ENCODE measurements at places on chromosomes 3 and 15.

- no peak for DNase-seq
Observed at GRCh38 chr15:51726302-51727073, 11.0 kb downstream of the LYSMD2 start.

DNA sequence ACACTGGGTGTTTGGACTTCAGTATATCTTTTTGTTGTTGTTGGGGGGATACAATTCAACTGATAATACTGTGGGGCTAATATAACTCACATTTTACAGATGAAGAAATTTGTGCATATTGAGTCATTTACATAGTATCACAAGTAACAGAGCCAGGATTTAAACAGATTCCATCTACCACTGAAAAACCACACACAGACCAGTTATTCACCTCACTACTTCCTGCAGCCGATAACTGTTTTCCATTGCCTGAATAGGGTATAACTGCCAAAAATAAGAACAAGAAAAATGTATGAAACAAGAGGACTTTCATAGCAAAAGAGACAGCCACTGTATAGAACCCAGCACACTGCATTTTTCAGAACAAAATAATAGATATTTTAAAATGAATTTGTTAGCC is 215.8 kb upstream of the CNTN6 start:
- DNase-seq = no peak

DNA sequence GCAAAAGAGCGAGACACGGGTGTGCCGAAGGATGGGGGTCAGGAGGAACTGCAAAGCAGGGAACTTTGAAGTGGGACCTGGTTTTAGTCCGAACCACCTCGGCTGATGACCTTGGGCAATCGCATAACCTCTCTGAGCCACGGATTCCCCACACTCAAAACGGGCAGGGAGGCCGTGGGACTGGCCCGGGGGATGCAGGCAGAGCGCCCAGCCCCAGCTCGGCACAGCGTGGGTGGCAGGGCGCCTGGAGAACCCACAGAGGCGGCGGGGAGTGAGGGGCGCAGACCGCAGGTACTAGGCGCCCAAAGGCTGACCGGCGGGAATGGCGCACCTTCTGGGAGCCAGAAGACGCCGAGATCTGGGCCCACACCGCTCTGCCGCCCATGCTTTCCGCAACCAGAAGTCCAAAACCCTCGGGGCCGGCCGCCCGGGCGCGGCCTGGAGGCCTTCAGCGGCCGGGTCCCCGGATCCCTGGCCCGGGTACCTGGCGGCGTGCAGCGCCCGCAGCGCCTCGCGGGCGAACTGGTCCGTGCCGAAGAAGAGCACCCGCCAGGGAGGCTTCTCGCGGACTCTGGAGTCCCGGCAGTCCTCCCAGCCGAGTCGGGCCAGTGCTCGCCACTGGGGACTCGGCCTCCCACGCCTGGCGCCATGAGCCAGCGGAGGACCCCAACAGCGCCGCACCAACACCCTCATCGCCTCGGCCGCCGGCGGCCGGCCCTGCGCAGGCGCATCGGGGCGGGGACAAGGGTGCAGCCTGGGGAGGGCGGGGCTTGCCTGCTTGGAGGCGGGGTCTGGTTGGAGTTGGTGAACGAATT is at the start of gene MTFMT:
TSS of gene MTFMT (minus strand) at position 719 of the 815 bp plus-strand sequence. CDS start at position 693, 26 bp downstream.
- DNase-seq = peak; percentile 94

- DNase-seq = no peak
Observed at GRCh38 chr15:67156834-67157233, 91.4 kb downstream of the SMAD3 start.

- peak; percentile 18 for DNase-seq
Observed at GRCh38 chr3:128487538-128487812, 5.5 kb downstream of the GATA2 start.

- DNase-seq = no peak
Observed at GRCh38 chr15:49506341-49506740, 83.3 kb downstream of the FGF7 start.

DNA sequence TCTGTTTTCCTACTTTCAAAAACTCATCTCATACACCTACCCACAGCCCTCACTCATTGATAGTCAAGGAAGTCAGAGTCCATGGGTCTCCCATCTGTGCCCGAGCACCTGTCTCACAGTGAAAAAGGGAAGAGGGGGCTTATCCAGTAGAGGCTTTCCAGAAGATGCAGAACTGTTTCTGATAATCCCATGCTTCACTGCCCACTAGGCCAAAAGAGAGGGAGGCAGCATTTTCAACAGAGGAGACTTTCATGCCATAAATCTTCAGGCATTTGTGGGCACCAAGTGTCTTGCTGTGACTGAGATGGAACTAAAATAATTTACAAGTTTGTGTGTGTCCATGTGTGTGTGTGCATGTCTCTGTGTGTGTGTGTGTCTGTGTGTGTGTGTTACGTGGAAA is 117.9 kb upstream of the PHLDB2 start:
- DNase-seq = no peak

GRCh38 chr15:41281236-41281635 is 50.2 kb downstream of the CHP1 start:
- DNase-seq = no peak

DNA sequence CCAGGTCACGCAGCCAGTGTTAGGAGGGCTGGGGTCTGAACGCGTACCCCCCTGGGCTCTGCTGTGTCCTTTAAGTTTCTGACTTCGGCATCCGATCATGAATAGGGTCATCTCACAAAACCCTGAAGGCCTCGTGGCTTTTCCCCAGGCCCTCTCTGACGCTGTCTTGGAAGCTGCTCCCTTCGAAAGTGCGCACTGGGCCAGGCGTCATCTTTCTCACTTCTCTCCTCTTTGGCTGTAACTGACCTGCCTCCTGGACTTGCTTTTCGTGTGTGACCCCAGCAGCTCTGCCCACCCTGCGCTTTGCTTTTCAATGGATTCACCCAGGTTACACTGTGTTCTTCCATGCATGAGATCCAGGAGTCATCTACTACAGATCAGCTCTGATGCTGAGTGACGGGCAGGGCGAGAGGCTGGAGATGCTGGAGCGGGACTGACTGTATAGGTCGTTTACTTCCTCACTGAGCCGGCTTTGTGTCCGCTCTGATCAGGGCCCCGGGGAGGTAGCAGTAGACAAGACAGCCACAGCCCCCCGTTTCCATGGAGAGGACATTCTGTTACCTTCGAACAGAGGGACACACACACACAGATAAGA is 45.0 kb upstream of the PCSK6 start:
- DNase-seq = no peak

GRCh38 chr15:76006136-76006778 is 6.0 kb downstream of the NRG4 start:
- no peak for DNase-seq

- no peak for DNase-seq
Observed at GRCh38 chr3:52090131-52090932, 34.0 kb upstream of the DUSP7 start.

DNA sequence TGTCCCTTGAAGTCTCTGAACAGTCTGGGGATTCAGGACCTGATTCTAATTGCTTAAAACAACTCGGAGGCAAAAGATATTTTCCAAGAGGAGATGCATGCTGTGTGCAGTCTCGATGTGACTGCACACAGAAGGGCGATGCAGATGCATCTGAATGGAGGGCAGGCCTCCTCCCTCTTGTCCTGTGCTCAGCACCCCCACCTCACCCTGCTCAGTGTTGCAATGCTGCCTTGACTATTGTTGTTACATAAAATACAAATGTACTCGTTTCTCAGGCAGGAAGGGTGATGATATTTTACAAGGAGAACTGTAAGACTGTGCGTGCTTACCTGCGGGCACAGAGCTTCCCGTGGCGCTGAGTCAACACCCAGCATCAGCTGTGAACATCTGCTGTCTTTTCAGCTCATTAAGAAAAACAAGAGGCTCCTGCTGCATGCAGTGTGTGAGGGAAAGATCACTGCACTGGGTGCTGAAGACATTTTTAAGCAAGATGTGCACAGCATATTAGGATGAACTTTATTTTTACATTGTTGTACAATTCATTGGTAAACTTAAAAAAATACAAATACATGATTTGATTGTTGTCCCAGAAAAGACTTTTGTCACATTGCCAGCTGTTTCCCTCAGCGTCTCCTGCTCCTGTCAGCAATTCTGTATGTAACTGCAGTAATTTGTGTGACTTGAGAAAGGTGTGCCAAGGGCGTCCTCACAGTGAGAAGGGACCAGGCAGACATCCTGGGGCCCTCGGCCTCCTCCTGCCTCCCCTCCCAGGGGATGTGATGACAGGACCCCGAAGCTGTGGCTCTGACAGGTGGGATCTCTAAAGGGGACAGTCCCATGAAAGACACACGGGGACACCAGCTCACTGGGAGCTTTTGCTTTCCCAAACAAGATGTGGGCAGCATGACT is 56.3 kb upstream of the RPL32 start:
- DNase-seq = no peak

GRCh38 chr3:183372911-183373310 is 55.5 kb downstream of the MCF2L2 start:
- DNase-seq = no peak

- DNase-seq = no peak
Observed at GRCh38 chr3:56856752-56857151, 55.0 kb upstream of the ARHGEF3 start.

DNA sequence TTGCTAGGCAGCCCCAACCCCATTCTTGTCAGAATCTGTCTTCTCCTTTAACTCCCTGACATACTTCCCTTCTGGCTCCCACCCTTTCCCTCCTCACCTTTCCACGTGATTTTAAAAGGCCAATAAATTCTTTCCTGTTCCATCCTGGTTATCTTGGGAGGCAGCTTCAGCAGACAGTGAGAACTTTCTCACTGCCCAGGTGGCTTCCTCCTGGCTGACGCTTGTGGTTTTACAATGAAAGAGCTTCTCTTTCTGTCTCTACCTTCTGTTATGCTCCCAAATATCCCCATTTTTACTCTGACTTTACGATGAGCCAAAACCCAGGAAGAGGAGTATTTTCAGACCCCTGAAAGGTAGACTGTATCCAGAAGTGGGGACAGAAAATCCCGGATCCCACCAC is 42.1 kb downstream of the GASK1A start:
- DNase-seq = no peak

DNA sequence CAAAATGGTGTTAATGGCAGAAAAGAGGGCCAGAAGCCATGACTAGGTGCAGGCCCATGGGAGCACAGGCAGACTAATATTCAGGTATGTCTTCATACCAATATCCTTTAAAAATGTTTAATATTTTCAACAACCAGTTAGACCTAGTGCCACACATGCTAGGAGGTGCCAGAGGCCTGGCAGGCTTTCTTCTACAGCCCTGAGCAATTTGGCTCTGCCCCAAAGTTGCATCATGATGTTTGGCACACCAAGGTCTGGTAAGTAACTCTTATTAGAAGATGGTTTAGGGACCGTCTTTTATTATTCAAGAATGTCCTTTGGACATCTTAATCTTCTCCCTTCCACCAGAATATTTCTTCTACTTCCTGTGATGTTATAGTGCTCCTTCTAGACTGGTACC is 34.8 kb downstream of the MITF start:
- DNase-seq = no peak

GRCh38 chr3:55189359-55189801 is 261.5 kb upstream of the LRTM1 start:
- no peak for DNase-seq

GRCh38 chr3:105979961-105980360 is 111.1 kb upstream of the CBLB start:
- no peak for DNase-seq

- peak; percentile 57 for DNase-seq
Observed at GRCh38 chr15:78070049-78070700, 7.3 kb downstream of the TBC1D2B start.

DNA sequence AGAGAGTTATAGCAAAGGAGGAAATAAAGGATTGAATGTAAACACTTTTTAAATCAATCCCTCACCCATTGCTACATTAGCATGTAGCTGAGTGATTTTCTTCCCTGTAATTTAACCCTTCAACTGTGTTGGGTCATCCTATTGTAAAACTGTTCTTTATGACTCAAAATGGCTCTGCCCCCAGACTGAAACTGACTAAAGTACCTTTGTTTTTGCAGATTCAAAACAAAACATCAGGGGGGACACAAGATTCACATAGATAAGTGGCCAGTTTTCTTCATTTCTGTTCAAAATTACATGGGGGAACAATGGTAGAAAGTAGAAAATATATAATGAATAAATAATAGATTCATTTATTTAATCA is 268.4 kb downstream of the IGSF11 start:
- no peak for DNase-seq

DNA sequence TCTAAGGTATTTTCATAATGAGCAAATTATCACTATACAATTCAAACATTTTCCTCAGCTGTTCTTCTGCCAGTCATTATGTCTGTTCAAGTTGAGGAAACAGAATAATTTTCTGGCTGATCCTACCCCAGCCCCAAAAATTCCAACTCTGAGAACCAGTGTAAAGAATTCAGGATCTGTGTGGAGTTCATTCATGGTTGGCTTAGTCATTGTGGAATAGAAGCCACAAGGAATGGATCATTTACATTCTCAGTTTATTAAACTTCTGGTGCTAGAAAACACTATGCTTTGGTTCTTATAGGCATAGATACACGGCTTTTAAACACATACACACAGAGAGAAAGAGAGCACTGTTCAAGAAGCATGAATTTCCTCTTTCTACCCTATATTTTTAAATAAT is 134.6 kb downstream of the CMSS1 start:
- DNase-seq = no peak

GRCh38 chr15:91456251-91456718 is 356.2 kb downstream of the SV2B start:
- no peak for DNase-seq

- no peak for DNase-seq
Observed at GRCh38 chr3:156788846-156789245, 37.3 kb upstream of the LEKR1 start.

DNA sequence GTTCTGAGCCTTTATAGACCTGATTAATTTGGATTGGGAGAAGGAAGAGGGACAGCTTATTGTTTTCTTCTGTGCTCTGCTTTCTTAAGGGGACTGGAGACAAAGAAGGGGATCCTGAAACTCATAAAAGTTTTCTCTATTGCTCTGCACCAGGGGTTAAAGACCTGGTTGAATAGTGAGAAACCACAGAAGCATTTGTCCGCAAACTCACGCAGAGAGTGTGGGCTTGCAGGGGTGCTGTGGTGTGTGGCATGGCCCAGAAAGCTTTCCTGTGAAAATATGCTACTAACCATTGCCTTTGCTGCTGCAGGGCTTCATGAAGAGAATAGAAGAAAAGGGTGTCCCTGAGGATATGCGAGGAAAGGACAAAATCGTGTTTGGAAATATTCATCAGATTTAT is 73.1 kb upstream of the UMPS start:
- no peak for DNase-seq

DNA sequence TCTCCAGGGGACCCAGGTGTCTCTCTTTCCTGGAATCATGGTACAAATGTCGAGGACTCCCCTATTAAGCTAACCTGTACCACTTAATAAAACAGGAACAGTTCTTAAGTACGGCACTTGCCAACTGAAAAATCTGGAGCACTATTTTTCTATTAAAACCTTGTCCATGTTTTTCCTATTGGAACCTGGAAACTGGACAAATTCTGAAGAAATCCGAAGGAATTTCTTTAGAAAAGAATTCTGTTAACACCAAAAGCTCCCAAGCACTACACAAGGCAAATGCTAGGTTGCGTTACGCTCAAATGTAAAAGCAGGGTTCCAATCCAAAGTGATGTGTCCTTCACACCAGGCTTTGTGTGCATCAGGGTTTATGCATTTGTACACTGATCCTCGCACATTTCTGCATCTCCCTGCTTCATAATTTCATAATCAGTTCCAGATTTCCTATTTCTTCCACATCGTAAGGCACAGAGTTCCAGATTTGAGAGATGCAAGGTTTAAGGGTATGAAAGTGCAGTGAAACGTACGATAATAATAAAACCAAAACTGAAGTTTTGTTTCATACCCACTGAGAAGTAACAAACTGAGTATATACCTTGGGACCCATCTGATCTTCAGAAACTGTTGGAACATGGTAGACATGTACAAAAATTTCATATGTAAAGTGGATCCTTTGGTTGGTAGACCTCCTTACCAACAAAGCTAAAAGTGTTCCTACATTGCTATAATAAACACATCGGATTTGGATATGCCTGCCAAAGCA is 132.1 kb upstream of the WNT5A start:
- no peak for DNase-seq
